ENCODE measurements at places on chromosomes 16 and 17.

GRCh38 chr17:48597778-48598631 is 4.4 kb upstream of the HOXB5 start:
- no peak for DNase-seq

- DNase-seq: peak; percentile 72
Observed at GRCh38 chr16:74868501-74868900, 93.9 kb upstream of the FA2H start.

- no peak for DNase-seq
Observed at GRCh38 chr16:61834082-61834481, 202.2 kb downstream of the CDH8 start.

- DNase-seq: peak; percentile 93
Observed at GRCh38 chr16:51431517-51432241, 280.6 kb upstream of the SALL1 start.

- no peak for DNase-seq
Observed at GRCh38 chr17:44071198-44071520, 624 bp downstream of the G6PC3 start.

GRCh38 chr17:56030009-56030624 is 123.2 kb upstream of the ANKFN1 start:
- DNase-seq: no peak

GRCh38 chr17:40447148-40447644 is 3.9 kb downstream of the IGFBP4 start:
- peak; percentile 26 for DNase-seq

- DNase-seq: peak; percentile 96
Observed at GRCh38 chr16:57000271-57001025, 11.1 kb downstream of the NLRC5 start.

DNA sequence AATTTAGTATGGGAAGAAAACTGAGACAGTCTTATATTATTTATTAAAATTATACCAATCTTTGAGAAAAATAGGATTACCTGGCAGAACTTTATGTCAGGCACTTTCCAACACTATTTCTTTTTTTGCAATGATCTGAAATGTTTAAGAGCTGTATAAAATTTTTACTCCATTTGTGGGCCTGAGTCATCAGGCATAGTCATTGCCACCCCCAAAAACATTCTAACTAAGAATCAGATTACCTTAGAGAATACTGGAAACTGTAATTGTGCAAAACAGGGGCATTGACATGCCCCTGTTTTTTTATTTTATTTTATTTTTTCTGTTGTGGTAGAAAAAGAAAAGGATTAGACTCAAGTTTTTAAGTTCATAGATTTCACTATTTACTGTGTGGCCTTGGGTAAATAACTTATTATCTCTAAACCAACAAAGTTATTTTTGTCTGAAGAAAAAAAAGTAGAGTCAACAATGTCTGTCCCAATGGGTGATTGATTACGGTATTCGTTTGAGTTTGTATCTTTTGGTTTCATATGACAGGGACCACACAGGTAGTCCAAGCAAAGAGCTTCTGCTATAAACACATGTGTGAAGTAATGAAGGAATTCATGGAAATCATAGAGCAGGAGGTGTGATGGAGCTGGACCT is 24.6 kb downstream of the VAT1L start:
- DNase-seq: no peak

DNA sequence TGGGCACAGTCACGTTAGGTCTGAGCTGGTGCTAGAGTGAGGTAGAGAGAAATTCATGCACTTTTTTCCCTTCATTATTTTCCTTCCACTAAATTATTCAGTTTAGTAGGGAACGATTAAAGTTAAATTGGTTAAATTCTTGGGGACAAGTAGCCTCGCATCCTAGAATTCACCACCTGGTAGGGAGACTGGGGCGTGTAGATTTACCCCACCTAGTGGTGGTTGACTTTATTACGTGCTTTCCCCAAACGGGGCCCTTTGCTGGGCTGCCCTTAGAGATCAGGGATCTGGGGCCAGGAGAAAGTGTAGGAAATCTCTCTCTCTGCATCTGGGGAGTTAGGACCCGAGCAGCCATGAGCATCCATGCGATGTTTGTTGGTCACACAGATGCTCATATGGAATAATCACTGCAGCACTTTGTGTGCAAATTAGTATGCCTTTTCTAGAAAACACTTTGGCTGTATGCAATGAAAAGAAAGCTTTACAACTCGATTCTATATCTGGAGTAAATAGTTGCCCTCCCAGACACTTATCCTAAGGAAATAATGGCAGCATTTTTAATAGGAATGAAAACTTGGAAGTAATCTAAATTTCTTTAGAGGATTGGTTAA is 107.0 kb downstream of the PLCG2 start:
- peak; percentile 34 for DNase-seq

DNA sequence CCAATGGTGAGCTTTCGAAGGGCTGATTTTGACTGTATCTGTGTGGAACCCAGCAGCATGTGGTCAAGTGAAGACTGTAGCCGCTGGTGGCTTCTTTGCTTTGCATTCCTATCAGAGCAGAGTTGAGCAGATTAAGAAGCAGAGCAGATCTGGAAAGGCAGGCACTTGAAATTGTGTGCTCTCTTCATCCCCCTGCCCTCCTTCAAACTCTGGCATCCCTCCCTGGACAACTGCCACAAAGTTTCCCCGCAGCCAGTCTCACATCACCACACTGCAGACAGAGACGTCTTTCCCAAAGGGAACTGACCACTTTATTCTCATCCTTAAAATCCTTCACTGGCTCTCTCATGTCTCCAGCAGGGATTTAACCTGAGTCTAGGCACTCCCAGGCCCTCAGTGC is 237.1 kb upstream of the DYNLRB2 start:
- no peak for DNase-seq

DNA sequence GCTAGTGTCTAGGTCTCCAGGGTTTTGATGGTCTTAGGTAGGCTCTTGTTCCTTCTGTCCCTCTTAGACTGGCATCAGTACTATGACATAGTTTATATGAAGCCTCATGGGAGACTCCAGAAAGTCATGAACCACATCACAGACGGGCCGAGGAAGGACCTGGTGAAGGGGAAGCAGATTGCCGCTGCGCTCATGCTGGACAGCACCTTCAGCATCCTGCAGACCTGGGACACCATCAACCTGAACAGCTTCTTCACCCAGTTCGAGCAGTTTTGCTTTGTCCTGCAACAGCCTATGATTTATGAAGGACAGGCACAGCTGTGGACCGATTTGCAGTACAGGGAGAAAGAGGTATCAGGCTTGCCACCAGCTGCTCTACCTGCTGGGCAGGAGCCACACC is 34.0 kb downstream of the RNF213 start:
- no peak for DNase-seq

DNA sequence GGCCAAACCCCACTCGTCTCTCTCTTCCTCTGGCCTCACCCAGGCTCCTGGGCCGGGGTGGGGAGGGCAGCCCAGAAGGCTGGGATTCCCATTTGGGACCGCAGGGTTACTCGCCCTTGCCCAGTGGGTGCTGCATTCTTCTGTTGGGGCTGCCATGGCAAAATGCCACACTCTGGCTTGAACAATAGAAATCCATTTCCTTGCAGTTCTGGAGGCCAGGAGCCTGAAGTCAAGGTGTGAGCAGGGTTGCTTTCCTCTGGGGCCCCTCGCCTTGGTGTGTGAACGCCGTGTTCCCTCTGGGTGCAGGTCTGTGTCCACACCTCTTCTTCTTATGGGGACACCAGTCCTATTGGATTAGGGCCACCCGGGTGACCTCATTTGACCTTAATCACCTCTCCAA is 105.8 kb upstream of the GSE1 start:
- no peak for DNase-seq

- DNase-seq: no peak
Observed at GRCh38 chr17:74945543-74945942, 9.8 kb downstream of the OTOP3 start.

- no peak for DNase-seq
Observed at GRCh38 chr17:28885951-28886350, 11.6 kb downstream of the FLOT2 start.

- DNase-seq: no peak
Observed at GRCh38 chr17:43911904-43912303, 4.6 kb upstream of the MPP2 start.

DNA sequence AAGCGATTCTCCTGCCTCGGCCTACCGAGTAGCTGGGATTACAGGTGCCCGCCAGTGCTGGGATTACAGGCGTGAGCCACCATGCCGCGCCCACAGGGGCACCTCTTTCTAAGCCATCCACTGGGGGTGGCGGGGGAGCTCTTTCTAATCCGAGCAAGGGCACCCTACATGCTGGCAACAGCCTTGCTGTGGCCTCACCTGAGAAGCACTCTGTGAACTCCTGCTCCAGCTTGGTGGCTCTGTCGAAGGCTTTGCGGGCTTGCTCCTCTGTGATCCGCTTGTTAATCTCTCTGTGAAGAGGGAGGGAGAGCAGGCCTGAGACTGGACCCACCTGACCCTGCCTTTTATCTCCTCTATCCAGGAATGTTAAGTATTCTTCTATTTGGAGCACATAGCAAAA is 11.9 kb upstream of the ASGR1 start:
- no peak for DNase-seq

GRCh38 chr16:12095275-12096156 is 119.0 kb downstream of the SNX29 start:
- peak; percentile 77 for DNase-seq

- DNase-seq: peak; percentile 48
Observed at GRCh38 chr17:46175891-46176290, 17.3 kb downstream of the KANSL1 start.

DNA sequence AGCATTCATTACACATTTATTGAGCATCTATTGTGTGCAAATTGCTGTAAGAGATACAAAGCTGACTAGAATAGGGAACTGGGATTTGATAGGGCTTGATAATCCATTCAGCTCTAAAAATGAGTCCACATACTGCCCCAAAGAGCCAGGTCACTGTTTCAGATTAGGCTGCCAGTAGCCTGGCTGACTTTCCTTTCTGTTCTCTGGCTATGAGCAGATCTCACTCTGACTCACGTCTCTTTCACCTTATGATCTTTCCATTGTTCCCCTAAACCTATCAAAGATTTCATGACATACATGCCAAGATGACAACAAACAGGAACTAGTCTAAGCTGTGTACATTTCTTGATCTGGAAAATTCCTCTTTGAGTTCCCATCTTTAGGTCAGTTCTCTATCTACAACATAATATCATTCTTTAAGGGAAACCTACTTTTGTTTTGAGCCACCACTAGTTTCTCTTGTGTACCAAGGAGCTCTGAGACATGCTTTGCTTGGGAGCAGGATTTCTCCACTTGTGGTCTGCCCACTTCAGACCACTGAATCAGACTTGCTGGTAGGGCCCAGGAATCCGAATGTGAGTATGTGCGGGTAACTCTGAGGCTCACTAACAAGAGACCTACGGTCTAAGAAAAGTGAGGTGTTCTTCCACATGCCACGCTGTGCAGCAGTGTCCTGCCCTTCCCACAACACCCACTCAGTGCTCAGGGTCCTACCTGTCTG is 40.9 kb upstream of the ICAM2 start:
- DNase-seq: peak; percentile 53

Data from cardiac fibroblast (primary cell).